GM12892 (cell line): ENCODE measurements at places on chromosomes 6 and 20.

- DNase-seq: no peak
Measured at GRCh38 chr20:5834436-5835005, 84.3 kb downstream of the SHLD1 start.

GRCh38 chr6:158020272-158020711 lies 38.6 kb downstream of the SYNJ2 start:
- no peak for DNase-seq

DNA sequence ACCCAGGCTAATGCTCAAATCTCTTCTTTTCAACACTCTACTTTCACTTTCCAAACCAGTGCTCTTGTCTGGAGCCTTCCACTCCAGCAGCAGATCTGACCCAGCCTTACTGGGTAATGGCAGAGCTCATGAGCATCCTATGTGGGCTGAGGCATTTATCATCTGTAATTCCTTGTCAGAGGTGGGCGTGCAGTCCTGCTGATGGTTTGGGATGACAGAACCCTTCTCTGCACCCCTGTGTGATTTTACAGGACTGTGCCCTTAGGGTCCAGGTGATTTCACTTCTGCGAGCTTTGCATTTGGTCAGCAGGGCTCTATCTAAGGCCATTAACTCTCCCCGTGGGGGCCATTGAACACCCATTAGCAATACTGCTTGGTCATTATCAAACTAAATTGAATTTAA lies 55.4 kb downstream of the LAMA4 start:
- DNase-seq: no peak

GRCh38 chr6:42152024-42152423 lies 9.6 kb upstream of the C6orf132 start:
- DNase-seq: no peak
